ENCODE measurements at places on chromosomes 2 and 18. TPM values are rescaled to one million over a fixed set of nuclear protein-coding genes. Genes with fewer than 3 reads are reported as not detected.

- no peak overlapping the region for H3K4me3 ChIP-seq
- H3K27ac ChIP-seq = no peak overlapping the region
- H3K36me3 ChIP-seq = no peaks in the 10 kb centered on the region
- peaks cover 26% of the 10 kb centered on the region for H3K4me1 ChIP-seq
Measured at GRCh38 chr2:176579608-176580007, 310.4 kb downstream of the MTX2 start.

- H3K4me1 ChIP-seq = no peaks in the 10 kb centered on the region
- peaks cover 27% of the 10 kb centered on the region for H3K27me3 ChIP-seq
- H3K27ac ChIP-seq = no peak overlapping the region
- H3K36me3 ChIP-seq = no peaks in the 10 kb centered on the region
- H3K4me3 ChIP-seq = no peak overlapping the region
Measured at GRCh38 chr18:50315100-50315871, 27.8 kb upstream of the CXXC1 start.

GRCh38 chr2:216113572-216113971, 4.4 kb downstream of the XRCC5 start:
- peaks cover 86% of the 10 kb centered on the region for H3K36me3 ChIP-seq
- no peak overlapping the region for H3K27ac ChIP-seq
- no peaks in the 10 kb centered on the region for H3K27me3 ChIP-seq
- DNase-seq = no peak
- no peak overlapping the region for H3K4me3 ChIP-seq
- peaks cover 14% of the 10 kb centered on the region for H3K4me1 ChIP-seq

- H3K4me3 ChIP-seq = no peak overlapping the region
- DNase-seq = no peak
- no peaks in the 10 kb centered on the region for H3K4me1 ChIP-seq
- no peak overlapping the region for H3K27ac ChIP-seq
- 0 out of 2 replicates have a peak, but pooled peaks cover 4% of the 10 kb centered on the region for H3K27me3 ChIP-seq
Measured at GRCh38 chr2:203870941-203871340, 3.4 kb downstream of the CTLA4 start.

DNA sequence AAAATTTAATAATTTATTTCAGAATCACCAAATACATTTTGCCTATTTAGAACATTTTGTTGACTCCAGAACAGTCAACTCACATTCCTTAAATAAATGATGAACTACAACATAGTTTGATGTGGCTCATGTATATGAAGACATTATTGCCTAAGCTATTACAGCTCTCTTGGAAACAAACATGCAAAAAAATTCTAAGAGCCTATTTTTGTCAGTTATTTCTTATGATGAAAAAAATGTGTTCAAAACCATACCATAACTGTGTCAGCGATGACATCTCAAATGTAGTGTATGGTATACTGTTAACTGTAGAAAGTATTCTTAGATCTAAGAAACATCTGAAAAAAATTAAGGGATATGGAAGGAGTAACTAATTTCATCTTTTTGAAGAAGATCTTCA, 6.3 kb upstream of the EMILIN2 start:
- H3K27me3 ChIP-seq = peaks cover 26% of the 10 kb centered on the region
- H3K4me3 ChIP-seq = no peak overlapping the region
- no peaks in the 10 kb centered on the region for H3K4me1 ChIP-seq
- H3K27ac ChIP-seq = no peak overlapping the region

DNA sequence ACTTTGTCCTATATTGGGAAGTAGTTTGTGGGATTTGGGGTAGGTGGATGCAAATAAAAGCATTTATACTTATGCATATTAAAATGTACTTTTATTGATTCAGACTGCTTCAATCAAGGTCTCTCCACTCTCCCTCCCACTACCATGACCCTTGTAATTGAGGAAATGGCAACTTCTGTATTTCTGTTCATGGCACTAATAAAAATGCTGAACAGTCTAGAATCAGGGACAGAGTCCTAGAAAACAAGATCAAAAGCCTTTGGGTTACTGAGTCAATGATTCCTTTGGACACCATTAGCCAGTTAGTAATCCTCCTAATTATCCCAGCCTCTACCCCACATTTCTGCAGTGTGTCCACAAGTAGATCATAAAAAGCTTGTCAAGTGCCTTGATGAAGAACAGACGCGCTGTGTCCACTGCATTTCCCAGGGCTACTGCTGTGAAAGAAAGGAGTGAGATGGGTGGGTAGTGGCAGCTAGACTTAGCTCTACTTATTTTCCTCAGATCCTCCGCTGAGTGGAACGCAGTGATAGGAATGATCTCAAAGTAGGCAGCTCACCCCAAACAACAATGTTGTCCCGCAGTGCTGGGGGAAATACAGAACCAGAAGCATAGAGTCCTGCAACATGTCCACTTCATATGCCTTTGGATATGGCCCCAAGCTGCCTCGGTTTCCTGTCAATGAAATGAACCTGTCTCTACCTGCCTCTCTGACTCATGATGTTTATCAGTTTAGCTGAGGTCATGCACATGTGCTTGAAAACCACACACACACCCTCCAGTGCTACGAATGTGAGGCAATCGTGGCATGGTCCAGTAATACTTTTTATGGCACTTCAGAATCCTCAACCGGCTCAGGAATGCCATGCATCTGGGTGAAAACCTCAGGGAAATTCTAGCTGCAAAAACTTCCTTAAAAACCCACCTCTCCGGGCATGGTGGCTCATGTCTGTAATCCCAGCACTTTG, 115.5 kb downstream of the COL6A3 start:
- no peak overlapping the region for H3K4me3 ChIP-seq
- H3K36me3 ChIP-seq = no peaks in the 10 kb centered on the region
- peak overlapping the region; percentile 55 for H3K27ac ChIP-seq
- no peak for DNase-seq
- no peaks in the 10 kb centered on the region for H3K27me3 ChIP-seq
- peaks cover 58% of the 10 kb centered on the region for H3K4me1 ChIP-seq

DNA sequence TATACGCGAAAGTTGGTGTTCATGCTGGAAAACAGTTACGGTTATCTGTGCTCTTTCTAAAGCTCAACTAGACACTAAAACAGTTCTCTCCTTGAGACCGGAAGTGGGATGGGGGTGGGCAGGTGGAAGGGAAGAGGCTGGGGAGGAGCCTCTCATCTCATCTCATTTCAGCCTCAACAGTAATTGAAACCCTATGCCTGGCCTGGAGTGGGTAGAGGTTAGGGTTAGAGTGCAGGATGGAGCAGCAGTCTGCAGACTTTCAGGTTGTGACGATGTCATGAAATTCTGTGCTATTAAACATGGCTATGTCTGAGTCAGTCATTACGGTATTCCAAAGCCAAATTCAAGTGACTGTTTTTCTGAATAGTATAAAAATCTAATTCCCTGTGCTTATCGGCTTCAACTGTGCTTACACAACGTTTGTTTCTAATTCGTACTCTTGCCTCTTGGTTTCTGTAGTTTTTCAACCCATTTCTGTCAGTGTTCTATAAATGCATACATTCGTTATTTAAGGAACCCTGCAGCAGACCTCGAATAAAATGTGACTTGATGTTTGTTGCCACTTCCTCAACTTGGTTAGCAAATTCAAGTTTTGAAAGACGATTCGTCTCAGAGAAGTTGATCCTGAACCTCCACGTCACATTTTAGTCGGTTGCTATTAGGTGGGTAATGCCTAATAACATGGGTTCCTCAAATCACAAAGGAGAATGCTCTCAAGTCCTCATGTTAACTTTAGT, 75.8 kb upstream of the TCF7L1 start:
- peaks cover 20% of the 10 kb centered on the region for H3K4me1 ChIP-seq
- no peak overlapping the region for H3K27ac ChIP-seq
- peaks cover 23% of the 10 kb centered on the region for H3K36me3 ChIP-seq

The EMILIN1 gene
- 170 TPM for total RNA-seq

The ARMC9 gene
- total RNA-seq = 15.2 TPM

The STPG4 gene
- total RNA-seq = not detected

DNA sequence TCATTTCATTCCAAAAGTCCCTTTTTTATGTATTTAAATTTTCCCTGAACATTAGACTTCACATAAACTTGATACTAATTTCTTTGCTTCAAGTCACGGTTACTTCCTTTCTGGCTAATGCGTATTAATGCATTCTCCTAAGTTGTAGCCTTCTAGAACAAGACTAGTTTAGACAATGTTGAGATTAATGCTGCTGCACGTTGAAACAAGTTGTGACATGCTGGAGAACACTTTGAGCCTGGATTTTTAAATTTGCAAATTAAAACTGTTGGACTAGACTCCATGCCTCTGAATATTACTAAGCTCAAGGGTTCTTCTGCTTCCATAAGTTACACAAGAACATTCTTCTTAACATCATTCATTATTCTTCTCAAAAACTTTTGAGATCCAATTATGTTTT, 29.1 kb downstream of the ID2 start:
- no peaks in the 10 kb centered on the region for H3K4me1 ChIP-seq
- H3K4me3 ChIP-seq = no peak overlapping the region
- DNase-seq = no peak
- H3K27me3 ChIP-seq = no peaks in the 10 kb centered on the region
- no peaks in the 10 kb centered on the region for H3K36me3 ChIP-seq
- no peak overlapping the region for H3K27ac ChIP-seq

GRCh38 chr18:77337604-77338003, 88.0 kb downstream of the GALR1 start:
- H3K36me3 ChIP-seq = no peaks in the 10 kb centered on the region
- H3K4me1 ChIP-seq = peaks cover 8% of the 10 kb centered on the region
- no peak overlapping the region for H3K4me3 ChIP-seq

The C1D gene
- 77.7 TPM for total RNA-seq

GRCh38 chr2:109478906-109479493, 134.8 kb downstream of the SEPTIN10 start:
- DNase-seq = no peak
- H3K4me1 ChIP-seq = peaks cover 44% of the 10 kb centered on the region
- H3K27ac ChIP-seq = no peak overlapping the region
- H3K4me3 ChIP-seq = no peak overlapping the region

- no peaks in the 10 kb centered on the region for H3K36me3 ChIP-seq
- peaks cover 9% of the 10 kb centered on the region for H3K27me3 ChIP-seq
- H3K27ac ChIP-seq = no peak overlapping the region
- DNase-seq = no peak
- no peak overlapping the region for H3K4me3 ChIP-seq
Measured at GRCh38 chr2:11677136-11678055, 7.4 kb upstream of the NTSR2 start.

- 0 out of 2 replicates have a peak, but pooled peaks cover 5% of the 10 kb centered on the region for H3K4me1 ChIP-seq
- H3K4me3 ChIP-seq = no peak overlapping the region
- H3K36me3 ChIP-seq = no peaks in the 10 kb centered on the region
- DNase-seq = no peak
Measured at GRCh38 chr2:105517814-105518705, 119.2 kb upstream of the FHL2 start.

DNA sequence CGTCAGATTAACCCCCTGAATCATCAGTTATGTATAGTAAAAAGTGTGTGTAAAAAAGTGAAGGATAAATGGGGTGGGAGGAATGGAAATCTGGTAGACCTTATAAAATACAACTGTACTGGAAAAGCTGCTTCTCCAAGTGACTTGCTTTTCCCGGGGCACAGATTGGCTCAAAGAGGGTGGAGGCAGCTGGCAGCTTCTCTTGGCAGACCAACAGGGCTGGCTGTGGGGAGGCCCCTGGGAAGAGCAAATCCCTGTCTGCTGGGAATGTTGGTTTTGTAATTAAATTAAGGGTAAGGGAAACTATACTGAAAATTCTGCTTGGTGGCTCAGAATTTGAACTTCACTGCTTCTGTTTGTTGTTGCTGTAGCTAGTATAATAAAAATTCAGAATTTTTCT, 154.2 kb upstream of the DLX2 start:
- no peak for DNase-seq
- no peak overlapping the region for H3K4me3 ChIP-seq
- peaks cover 28% of the 10 kb centered on the region for H3K4me1 ChIP-seq
- no peaks in the 10 kb centered on the region for H3K27me3 ChIP-seq
- no peak overlapping the region for H3K27ac ChIP-seq
- no peaks in the 10 kb centered on the region for H3K36me3 ChIP-seq

DNA sequence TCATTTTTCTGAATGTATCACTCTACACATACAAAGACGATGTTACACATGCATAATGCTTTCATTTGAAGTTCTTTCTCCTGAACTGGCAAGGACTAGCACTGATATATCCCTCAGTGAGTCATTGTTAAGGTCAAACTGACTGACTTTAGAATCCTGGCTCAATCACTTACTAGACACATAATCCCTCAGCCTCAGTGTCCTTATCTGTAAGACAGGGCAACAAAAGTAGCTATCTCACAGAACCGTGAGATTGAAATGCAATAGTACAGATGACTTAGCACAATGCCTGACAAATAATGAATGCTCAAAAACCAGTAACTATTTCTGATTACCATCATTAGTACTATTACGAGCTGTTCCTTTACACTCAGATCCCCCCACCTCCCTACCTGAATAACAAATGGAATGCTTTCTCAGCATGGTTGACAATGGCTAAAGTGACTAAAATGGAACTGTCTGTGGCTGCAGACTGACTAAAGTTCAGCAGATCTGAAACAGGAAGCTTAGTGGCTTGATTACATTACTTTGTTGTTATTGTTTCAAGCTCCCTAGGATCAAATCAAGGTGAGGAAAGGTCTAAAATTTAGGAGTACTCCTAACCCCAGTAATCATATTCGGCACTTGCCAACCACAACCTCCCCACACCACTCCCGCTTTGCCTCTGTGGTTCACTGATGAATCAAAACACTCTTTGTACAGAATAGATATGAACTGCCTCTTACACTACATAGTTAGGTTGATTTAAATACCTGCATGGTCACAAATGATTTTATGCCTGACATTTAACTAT, 35.8 kb upstream of the CACNB4 start:
- no peak overlapping the region for H3K27ac ChIP-seq
- no peak for DNase-seq
- no peaks in the 10 kb centered on the region for H3K4me1 ChIP-seq
- H3K36me3 ChIP-seq = no peaks in the 10 kb centered on the region
- H3K4me3 ChIP-seq = no peak overlapping the region

GRCh38 chr2:144201126-144201525, 318.8 kb downstream of the ZEB2 start:
- no peak for DNase-seq
- H3K4me1 ChIP-seq = no peaks in the 10 kb centered on the region
- no peaks in the 10 kb centered on the region for H3K36me3 ChIP-seq

GRCh38 chr18:31723639-31723989, 37.1 kb downstream of the SLC25A52 start:
- H3K27me3 ChIP-seq = no peaks in the 10 kb centered on the region
- no peak for DNase-seq
- H3K4me3 ChIP-seq = no peak overlapping the region
- H3K36me3 ChIP-seq = no peaks in the 10 kb centered on the region
- no peak overlapping the region for H3K27ac ChIP-seq
- no peaks in the 10 kb centered on the region for H3K4me1 ChIP-seq

DNA sequence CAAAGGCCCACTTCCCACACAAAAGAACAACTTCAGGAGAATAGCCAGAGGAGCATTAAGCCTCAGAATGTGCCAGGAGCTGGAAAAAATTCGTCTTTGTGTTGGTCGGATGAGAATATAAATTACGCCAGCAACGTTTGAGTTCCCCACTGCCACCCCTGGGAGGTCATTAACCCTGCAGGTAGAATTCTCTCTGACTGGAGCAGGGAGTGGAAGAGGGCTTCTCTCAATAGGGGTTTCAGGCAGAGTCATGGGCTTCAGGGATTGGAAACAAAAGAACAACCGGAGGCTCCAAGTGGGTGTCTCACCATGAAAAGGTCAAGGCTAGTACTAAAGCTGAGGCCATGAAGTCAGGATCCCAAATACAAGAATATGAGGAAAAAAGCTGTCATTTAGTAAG, 69.0 kb upstream of the DDX18 start:
- no peak overlapping the region for H3K4me3 ChIP-seq
- no peaks in the 10 kb centered on the region for H3K27me3 ChIP-seq
- H3K27ac ChIP-seq = no peak overlapping the region
- no peaks in the 10 kb centered on the region for H3K4me1 ChIP-seq

All from SJSA1 (cell line).